Activated T-cell treated with anti-CD3 and anti-CD28 coated beads for 48 hours (primary cell): ENCODE measurements at places on chromosomes 2 and 18.

GRCh38 chr2:24734741-24735140, 58.5 kb downstream of the PTRHD1 start:
- DNase-seq: no peak

GRCh38 chr2:223102450-223102849, 50.5 kb downstream of the KCNE4 start:
- no peak for DNase-seq

GRCh38 chr2:232418056-232418455, 11.4 kb downstream of the ALPG start:
- DNase-seq: no peak

GRCh38 chr2:70822843-70823242, 2.4 kb upstream of the CLEC4F start:
- no peak for DNase-seq

DNA sequence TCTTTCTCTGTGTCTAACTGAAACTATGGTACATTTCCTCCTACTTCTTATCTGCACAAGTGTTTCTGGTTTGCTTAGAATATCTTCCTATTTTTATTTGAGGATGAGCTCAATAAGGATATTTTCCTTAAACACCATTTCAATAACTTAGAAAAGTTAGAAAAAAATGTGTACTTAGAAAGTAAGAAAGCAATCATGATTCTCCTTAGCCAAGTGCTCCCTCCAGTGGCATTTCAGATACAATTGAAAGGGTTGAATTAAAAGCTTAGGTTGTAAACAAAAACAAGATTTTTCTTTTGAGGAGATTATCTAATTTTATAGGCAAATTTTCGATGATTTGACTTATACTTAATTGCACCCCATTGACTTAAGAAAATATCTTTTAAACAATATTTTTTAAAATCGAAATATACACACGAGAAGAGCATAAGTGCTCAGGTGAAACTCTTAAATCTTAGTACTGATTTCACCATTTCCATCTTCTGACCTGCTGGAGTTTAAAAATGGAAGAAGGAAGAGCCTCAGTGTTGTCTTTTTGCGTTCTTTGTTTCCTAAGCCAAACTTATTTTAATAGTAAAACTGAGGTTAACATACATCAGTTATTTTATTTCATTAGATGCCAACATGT, 26.9 kb downstream of the C18orf63 start:
- no peak for DNase-seq

GRCh38 chr2:188511346-188511745, 219.7 kb downstream of the GULP1 start:
- DNase-seq: no peak

DNA sequence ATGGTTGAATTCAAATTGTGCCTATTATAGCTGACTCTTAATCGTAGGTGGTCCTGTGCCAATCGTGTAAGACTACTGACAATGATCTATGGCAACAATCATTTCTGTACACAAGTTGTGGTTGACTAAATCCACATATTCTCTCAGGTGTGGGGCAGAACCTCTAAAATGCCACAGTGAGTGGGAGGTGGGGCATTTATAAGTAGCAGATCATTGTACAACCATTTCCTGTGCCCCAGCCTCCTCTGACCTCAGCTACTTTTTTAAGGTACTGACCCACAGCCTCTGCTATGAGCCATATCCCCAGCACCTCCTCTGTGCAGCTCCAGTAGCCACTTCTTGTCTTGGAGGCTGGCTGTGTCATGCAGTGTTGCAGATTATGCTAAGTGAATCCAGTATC, 48.6 kb upstream of the RAPH1 start:
- peak; percentile 27 for DNase-seq

GRCh38 chr2:112828251-112828691, 8.3 kb downstream of the IL1B start:
- DNase-seq: no peak
